ENCODE measurements at places on chromosomes 11 and 22. TPM values are rescaled to one million over a fixed set of nuclear protein-coding genes. Genes with fewer than 3 reads are reported as not detected.

DNA sequence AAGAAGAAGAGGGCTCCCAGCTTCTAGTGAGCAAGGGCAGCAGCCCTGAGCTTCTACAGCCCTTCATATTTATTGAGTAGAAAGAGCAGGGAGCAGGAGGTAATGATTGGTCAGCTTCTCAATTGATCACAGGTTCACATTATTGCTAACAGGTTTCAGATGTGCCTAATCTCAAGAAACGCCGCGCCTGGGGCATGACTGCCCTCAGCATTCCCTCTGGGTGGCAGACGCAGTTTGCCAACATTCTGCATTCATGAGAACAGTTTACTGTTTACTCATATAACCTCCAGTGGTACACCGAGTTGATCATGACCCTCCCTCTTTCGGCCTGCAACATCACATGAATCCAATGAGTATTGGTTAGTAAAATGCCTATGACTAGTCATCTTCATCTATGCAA lies 4.7 kb upstream of the ZNF74 start:
- DNase-seq: no peak

Gene HBE1
- not detected for total RNA-seq

Gene GAL3ST1
- 5.6 TPM for total RNA-seq

Gene THOC5
- 30.8 TPM for total RNA-seq

Gene CARD10
- 46.3 TPM for total RNA-seq

DNA sequence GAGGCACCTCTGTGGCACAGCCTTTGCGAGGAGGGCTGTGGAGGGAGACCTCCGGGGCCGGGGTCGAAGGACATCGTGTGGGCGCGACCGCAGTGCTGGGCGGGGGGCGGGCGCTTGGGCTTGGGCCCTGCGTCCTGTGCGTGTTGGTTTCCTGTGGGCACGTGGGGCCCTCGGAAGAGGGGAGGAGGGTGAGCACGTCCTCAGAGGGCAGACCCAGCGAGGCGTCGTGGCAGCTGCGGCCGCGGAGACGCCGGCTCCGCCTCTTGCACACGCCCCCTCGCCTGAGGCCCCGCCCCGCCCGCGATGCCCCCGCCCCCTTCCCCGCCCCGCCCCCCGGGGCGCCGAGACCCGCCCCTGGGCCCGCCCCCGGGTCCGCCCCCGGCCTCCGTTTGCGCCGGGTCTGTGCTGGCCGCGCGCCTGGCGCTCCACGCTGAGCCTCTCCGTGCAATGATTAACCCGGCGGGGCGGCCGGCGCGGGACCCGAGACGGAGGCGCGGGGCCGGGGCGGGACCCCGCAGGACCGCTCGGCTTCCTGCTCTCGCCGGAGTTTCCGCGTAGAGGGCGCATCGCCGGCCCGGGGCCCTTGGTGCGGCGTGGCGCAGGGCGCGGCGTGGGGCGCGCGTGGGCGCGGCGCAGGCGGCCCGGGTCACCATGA lies at the start of gene PRR5:
PRR5 (plus strand) TSS at position 381 of the 655 bp plus-strand sequence; CDS start at position 652, 271 bp downstream.
- DNase-seq: peak; percentile 84

DNA sequence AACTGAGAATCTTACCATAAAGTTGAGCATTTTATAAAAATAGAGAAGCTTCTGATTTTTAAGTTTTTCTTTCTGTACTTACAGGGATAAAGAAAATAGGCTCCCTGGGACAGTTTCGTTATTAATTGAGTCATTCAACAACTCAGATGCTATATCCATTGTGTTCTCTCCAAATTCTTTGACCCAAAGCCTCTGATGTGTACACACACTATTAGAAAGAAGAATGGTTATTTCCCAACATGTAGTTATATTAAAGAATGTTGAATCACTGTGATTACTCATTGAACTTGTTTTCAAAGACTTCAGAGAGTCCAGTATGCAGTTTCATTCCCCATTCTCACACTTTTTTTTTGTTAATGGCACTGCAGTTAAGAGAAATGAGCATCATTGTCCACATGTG lies 734.3 kb upstream of the ARHGAP42 start:
- DNase-seq: no peak

Gene MUC2
- total RNA-seq: 910 TPM

GRCh38 chr11:133978794-133979193 lies 22.0 kb upstream of the IGSF9B start:
- DNase-seq: no peak
